GM04504 (cell line): ENCODE measurements at places on chromosomes 13 and 19.

DNA sequence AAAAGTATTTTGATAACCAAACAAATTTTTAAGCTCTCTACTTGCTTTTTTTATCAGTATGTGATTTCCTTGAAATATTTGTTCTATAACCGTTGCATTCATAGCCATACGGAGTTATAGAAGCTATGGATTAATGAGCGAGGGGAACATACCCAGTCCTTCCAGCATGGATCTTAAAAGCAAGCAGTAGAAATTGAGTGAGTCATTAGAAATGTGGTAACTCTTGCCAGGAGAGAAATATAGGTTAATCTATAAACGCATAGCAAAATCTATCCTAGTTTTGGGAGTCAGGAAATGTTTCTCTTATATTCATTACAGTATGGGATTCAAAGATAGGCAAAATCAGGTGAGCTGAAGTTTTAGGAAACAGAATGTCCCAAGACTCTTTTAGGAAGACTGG, 507.4 kb downstream of the DACH1 start:
- DNase-seq: no peak

GRCh38 chr13:59680429-59681024, 483.2 kb downstream of the DIAPH3 start:
- no peak for DNase-seq

- DNase-seq: peak; percentile 93
Measured at GRCh38 chr19:16608290-16608739, 19.7 kb downstream of the MED26 start.

DNA sequence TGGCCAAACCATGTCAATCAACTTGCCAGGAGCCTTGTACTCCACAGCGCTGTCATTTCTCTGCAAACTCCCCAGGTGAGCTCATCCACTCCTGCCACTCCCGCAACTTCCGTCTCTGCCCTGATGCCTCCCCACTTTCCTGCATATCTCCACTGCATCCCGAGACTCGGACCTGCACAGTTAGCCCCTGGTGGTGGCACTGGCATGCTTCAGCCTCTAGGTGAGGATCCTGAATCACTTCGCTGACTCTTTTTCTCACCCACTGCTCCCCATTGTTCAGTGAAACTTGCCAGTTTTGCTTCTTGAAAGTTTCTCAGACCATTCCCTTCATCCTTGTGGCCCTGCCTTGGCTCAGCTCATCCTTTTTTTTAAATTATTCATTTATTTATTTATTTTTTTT, 3.4 kb upstream of the CTU1 start:
- no peak for DNase-seq

- no peak for DNase-seq
Measured at GRCh38 chr19:16527334-16527935, 14.8 kb downstream of the CHERP start.
